T-cell (primary cell): ENCODE measurements at places on chromosomes 7 and 10.

- DNase-seq = no peak
Measured at GRCh38 chr10:113000876-113001598, 51.0 kb downstream of the TCF7L2 start.

- DNase-seq = no peak
Measured at GRCh38 chr10:3321123-3321522, 148.5 kb upstream of the PITRM1 start.

GRCh38 chr10:50807851-50808776 is 68.4 kb downstream of the ASAH2B start:
- no peak for DNase-seq

DNA sequence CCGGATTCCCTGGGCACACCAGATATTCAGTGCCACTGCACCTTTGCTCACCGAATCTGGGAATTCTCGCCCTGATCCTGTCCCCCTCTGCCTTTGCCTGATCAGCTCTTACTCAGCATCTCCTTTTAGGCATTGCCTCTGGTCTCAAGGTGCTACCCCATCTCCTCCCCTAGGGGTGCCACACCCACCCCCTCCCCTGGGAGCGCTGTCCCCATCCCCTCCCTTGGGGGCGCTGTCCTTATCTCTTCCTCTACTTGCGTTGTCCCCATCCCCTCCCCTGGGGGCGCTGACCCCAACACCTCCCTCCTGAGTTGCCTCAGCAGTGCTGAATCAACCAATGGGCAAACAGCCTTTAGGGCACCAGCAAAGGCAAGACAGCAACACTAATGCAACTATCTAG is 686.9 kb upstream of the FOXK1 start:
- DNase-seq = no peak

GRCh38 chr10:20489961-20490360 is 407.1 kb downstream of the NEBL start:
- no peak for DNase-seq

GRCh38 chr7:29968683-29969395 is 20.8 kb downstream of the SCRN1 start:
- DNase-seq = no peak

DNA sequence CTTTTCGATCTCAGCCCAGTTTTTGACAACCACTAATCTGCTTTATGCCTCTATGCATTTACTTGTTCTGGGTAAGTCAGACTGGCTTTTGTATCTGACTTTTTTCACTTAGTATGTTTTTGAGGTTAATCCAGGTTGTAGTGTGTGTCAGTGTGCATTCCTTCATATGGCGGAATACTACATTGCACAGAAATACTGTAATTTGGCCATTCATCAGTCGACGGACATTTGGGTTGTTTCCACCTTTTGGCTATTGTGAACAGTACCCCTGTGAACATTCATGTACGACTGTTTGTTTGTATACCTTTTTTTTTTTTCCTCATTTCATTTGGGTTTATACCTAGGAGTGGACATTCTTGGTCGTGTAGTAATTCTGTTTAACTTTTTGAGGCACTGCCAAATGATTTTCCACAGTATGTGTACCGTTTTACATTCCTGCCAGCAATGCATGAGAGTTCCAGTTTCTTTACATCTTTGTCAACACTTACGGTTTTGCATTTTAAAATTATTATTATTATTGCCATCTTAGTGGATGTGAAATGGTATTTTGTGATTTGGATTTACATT is 57.4 kb downstream of the MKLN1 start:
- no peak for DNase-seq

DNA sequence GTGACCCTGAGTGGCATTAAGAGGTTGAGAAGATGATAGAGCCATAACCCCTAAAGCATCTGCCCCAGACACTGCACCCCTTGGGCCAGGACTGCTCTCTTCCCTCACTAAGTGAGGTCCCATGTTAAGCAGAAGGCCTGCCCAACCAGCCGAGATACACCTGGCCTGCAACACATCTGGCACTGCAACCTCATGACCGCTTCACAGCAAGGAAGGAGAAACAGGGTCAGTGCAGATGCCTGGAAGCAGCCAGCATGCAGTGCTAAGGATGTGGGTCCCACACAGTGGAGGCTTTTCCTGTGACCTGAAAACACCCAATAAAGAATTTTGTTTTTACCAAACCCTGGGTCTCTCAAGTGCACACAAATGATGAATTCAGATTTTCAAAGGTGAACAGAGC is 7.4 kb downstream of the NOD1 start:
- no peak for DNase-seq

DNA sequence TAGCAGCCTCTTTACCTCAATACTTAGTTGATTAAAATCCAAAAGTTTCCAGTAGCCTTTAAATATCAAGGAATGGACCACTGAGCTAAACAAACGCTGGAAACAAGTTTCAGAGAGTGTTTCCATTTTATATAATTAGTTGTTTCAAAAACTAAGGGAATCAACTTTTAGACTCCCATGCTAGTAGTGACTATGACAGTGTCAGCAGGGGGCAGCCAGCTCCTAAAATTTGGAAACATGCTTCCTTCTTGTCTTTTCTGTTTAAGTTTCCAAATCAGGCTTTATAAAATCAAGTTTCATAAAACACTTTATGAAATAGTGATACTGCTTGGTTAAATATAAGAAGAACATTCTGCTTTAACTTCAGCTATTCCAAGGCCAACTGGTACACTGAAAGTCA is 138.2 kb upstream of the TMEM229A start:
- DNase-seq = no peak

DNA sequence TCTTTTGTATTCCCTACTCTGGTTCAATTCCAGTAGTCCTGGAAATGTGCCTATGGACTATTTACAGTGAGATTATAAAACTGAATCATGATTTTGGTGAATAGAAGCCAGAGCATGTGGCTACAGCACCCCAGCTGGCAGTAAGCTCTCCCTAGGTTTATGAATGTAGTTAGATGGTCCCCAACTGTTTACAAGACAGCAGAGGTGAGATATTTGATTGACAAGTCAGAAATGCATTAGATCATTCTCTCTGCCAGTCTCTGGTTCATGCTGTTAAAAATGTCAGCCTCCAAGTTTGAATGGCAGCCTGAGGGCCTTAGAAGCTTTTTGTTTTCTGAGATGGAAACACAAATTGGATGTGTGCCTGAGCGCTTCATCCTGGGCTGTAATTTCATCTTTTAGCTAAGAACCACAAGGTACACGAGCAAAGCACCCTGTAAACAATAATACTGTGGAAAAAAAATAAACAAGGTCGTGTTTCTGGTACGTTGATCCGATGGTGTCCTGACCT is 85.0 kb downstream of the BTRC start:
- no peak for DNase-seq

GRCh38 chr7:25262586-25262985 is 34.3 kb upstream of the NPVF start:
- no peak for DNase-seq

GRCh38 chr7:300546-301290 is 10.7 kb downstream of the FOXL3 start:
- DNase-seq = no peak

GRCh38 chr7:40836218-40836617 is 701.4 kb downstream of the SUGCT start:
- no peak for DNase-seq

DNA sequence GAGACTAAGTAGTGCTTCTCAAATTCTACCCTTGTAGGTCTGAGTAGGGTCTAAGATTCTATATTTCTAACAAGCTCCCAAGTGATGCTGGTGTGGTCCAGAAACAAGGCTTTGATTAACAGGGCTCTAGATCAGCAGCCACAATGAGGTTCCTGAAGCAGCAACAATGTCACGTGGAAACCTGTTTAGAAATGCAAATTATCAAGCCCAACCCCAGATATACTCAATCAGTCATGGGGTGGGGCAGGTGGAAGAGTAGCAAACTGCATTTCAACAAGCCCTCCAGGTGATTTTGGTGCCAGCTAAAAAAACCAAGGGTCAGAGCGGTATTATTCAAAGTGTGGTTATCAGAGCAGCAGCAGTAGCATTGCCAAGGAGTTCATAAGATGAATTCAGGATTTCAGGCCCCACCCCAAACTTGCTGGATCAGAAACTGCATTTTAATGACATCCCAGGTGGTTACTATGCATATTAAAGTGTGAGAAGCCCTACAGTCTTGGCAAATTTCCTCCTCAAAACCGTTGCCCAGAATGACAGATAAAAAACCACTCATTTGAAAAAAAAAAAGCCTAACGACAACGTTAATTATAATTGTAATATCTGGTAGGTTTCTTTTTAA is 199.2 kb downstream of the AHR start:
- no peak for DNase-seq
